Activated CD4-positive, CD25-positive, alpha-beta regulatory T cell treated with anti-CD3 and anti-CD28 coated beads, Interleukin-2, amount 50 U/mL, for 72 hours (primary cell): ENCODE measurements at places on chromosomes 3 and 15.

DNA sequence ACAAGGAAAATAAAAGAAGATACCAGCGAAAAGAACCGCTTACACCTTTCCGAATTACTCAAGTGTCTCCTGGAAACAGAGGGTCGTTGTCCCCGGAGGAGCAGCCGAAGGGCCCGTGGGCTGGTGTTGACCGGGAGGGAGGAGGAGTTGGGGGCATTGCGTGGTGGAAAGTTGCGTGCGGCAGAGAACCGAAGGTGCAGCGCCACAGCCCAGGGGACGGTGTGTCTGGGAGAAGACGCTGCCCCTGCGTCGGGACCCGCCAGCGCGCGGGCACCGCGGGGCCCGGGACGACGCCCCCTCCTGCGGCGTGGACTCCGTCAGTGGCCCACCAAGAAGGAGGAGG is 325 bp downstream of the ALCAM start:
- peak; percentile 39 for DNase-seq

DNA sequence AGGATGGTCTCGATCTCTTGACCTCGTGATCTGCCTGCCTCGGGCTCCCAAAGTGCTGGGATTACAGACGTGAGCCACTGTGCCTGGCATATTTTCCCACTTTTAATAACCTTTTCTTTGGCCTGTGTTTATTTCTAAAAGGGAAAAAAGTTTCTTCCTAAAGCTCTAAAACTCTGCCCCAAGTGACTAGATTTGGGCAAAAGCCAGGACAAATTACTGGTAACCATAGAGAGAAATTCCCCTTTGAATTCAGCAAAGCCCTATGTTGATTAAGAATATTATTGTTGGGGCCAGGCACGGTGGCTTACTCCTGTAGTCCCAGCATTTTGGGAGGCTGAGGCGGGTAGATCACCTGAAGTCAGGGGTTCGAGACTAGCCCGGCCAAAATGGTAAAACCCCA is 11.5 kb upstream of the TRPM7 start:
- DNase-seq: no peak

DNA sequence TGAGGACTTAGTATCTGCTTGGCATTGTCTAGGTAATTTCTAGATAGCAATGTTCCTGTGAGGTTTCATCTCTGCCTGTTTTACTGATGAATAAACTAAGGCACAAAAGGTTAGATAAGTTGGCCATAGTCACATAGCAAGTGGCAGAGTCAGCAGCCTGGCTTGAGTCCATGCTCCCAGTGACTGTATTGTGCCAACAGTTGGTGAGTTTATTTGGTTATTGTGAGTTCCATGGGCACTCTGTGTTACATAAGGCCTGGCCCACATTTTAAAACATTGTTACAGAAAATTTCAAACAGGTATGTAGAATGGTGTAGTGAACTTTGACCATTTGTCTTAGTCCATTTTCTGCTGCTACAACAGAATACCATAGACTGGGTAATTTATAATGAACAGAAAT is 15.2 kb downstream of the MCM2 start:
- no peak for DNase-seq

- no peak for DNase-seq
These were observed 68.3 kb upstream of the SLC12A8 start for GRCh38 chr3:125280668-125281361.

- no peak for DNase-seq
These were observed 192.7 kb upstream of the HES1 start for GRCh38 chr3:193943200-193943599.

- no peak for DNase-seq
These were observed 35.2 kb downstream of the GLB1 start for GRCh38 chr3:33061782-33062181.

DNA sequence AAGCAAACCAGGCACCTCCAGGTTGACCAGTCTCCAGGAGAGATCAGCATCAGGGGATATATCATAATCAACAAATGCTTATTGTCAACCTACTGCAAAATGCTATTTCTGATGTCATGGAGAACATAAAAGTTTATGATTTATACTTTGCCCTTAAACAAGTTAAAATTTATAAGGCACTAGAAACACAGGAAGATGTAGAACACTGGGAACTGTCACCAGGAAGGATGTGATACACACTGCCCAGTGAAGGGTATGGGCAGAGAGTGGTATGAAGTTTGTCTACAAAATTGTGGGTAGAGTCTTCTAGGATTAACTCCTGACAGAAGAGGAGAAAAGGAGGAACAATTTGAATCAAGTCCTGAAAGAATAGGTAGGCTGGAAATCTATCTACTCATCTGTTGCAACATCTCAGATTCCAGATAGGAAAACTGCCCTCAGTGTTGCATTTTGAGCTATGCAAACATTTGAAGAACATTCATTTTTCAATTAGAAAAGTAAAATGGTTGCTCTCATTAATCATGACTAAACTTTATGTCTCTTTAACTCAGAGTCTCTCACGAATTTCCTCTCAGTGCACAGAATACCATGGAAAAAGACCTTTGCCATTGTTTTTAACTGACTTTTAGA is 105.9 kb upstream of the SKOR1 start:
- DNase-seq: no peak

GRCh38 chr3:195073866-195074860 is 196.8 kb downstream of the XXYLT1 start:
- DNase-seq: peak; percentile 21

- no peak for DNase-seq
These were observed 132.6 kb downstream of the DIPK2A start for GRCh38 chr3:144104186-144104585.

GRCh38 chr3:177193688-177194268 is 3.5 kb downstream of the TBL1XR1 start:
- no peak for DNase-seq

DNA sequence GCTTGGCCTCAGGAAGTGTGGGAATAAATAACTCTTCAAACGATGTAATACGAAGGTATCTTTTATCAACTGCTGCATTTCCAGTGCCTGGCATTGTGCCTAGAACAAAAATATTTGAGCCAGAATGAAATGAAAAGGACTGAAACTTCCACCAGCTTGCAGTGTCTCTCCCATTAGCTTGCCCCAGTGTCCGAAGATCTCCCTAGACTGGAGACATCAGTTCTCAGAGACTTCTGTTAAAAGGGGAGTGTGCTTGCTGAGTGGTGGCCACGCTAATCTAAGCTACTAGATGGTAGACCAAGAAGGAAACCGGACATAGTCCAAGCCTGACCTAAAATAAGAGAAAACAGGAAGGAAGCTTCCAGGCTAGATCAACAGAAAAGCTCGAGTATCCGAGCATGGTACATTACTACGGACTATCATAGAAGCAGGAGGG is 28.6 kb downstream of the KCNAB1 start:
- no peak for DNase-seq

- DNase-seq: no peak
These were observed 36.5 kb downstream of the WNT7A start for GRCh38 chr3:13843351-13843750.

DNA sequence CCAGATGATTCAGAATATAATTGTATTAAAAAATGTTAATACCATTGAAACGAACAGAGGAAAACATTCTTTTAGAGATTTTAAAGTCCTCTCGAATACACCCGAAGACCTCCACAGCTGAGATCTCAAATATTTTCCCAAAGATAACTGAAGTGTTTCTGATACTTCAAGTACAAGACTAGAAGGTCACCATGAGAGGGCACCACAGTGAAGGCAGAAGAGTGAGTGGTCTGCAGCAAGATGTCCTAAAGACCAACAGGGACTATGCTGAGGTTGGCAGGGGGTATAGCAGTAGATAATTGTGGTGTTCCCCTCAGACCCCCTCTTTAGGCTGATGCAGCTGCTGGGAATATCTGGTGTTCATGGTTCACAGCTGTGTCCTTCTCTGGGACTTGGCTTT is 156.5 kb downstream of the PDCD6IP start:
- no peak for DNase-seq

DNA sequence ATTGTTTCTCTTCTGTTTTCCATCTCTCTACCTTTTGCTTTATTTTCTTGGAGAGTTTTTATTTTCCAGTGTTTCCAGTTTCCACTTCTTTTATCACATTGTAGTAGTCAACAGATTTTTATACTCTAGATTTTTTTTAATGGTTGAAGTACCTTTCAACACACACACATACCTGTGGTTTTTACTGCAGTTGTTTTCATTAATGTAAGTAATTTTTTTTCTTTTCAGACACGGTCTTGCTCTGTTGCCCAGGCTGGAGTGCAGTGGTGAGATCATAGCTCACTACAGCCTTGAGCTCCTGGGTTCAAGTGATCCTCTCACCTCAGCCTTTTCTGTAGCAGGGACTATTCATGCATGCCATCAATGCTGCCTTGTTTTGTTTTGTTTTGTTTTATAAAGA is 472.5 kb upstream of the SGO1 start:
- DNase-seq: no peak

- DNase-seq: no peak
These were observed 181.8 kb upstream of the TBL1XR1 start for GRCh38 chr3:177379045-177379444.

DNA sequence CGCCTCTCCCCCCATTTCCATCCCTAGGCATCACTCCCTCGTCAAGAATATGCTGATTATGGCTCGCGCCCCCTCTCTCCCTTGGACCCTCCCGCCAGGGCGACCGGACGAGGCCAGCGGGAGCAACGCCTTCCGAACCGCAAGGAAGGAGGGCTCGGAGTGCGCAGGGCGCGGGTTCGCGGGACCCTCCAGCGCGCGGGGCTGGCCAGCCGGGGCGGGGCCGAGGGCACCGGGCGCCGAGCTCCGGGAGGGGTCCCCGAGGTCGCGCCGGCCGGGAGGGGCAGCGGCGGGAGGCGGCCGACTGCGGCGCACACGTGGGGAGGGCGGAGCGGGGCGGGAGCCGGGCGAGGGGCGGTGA is 483 bp downstream of the EHD4 start:
- DNase-seq: no peak

GRCh38 chr3:48974076-48974864 is 15.8 kb upstream of the P4HTM start:
- DNase-seq: no peak

DNA sequence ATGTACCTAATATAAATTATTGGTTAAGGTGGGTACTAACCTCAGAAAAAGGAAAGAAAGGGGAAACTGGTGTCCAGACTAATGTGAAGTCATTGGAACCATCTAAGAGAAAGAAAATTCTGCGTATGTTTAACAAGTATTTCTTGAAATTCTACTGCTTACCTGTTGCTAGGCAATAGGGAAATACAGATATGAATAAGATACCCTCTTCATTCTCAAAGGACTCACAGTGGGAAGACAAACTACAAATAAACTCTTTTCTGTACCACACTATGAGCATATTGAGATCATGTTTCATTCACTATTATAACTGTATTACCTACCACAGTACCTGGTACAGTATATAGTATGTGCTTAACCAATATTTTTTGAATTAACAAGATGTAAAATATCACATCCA is 140.5 kb upstream of the MLF1 start:
- no peak for DNase-seq

DNA sequence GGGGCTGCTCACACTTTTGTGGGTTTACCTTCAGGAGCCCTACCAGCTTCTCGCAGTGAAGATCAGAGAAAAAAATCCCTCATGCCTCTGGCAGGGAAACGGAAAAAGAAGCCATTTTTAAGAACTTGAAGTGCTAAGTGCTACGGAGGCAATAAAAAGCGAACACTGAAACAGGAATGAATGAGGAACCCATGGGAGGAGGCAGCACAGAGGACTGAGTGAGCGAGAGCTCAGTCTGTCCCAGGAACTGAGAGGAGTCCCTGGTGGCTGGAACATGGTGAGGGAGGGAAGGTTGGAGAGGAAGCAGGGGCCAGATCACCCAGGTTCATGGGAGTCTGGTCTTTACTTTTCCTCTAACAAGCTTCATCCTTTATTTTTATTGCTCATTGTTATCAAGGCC is 228.1 kb upstream of the PROK2 start:
- no peak for DNase-seq

DNA sequence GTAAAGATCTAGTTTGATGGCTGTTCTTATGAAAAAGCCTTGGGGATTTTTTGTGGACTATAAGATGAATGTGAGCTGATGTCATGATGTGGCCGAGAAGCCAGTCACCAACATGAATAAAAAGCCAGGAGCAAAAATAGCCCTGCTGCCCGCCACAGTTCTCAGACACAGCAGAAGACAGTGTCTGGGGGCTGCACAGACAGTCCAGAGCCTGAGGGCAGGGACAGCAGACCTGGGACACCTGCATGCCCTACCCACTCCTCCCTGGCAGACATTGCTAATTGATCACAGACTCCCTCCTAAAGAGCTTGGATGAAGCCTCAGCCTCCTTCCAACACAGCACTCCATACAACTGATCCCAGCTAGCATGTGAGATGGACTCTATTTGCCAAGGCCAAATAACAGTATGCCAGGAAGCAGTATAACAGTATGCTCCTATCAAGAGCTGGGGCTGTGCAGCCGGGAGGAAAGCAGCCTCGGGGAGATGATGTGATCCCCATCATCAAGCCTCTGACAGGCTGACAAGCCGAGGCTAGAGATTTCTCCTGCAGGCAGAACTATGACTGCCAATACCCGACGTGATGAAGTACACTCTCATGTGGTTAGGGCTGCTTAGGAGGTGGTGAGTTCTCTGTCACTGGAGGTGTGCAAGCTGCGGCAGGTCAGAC is 105.4 kb upstream of the RPL32 start:
- DNase-seq: no peak

- no peak for DNase-seq
These were observed 65.3 kb upstream of the SNRK start for GRCh38 chr3:43221076-43221475.

DNA sequence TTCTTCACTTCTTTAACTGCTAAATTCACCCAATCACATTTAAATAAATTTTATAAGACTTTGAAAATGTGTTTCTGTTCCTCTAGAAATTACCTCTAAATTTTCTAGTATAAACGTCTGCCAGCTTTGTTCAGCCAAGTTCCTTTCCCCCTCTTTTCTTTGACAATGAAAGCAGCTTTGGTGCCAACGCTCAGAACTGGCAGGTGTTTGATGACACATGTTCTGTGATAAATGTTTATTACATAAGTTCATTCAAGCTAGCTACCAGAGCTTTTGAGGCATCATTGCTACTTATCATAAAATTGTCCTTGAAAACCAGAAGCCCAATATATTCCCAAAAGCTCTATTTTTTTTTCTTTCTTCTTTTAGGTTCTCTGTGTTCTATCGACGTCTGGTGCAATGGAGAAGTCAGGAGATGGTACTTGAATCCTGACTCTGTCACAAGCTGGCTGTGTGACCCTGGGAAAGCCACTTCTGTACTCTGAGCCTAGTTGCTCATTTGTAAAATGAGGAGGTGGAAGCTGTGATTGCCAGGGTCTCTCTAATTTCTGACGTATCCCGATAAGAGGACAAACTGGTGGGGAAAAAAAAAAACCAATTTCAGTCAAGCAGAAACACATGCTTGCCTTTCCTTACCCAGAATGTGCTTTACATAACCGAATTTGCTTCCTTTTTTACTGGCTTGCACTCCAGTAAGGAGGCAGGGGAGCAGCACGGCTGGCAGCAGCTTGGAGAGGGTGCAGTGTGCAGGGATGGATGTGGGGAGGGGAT is 187.1 kb upstream of the LPP start:
- no peak for DNase-seq

DNA sequence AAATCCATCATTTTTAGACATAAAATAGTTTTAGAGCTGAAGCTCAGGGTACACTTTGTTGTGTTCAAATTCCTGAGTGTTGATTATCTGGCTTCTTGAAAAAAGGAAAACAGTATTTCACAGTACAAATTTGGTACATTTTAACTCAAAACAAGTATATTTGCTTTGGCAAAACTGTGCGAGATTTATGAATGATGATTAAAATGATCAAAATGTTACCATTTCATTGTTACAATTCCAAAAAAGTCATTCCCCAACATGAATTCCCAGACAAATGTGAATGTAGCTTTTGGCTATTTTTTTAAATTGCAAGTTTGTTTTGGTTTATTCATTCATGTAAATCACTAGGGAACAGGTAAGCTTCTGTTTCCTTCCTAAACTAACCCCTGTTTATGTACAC is 347.4 kb upstream of the DCBLD2 start:
- DNase-seq: no peak
